ENCODE measurements at places on chromosomes 12 and 14.

- no peak for DNase-seq
Measured at GRCh38 chr14:81305743-81306142, 85.0 kb upstream of the GTF2A1 start.

DNA sequence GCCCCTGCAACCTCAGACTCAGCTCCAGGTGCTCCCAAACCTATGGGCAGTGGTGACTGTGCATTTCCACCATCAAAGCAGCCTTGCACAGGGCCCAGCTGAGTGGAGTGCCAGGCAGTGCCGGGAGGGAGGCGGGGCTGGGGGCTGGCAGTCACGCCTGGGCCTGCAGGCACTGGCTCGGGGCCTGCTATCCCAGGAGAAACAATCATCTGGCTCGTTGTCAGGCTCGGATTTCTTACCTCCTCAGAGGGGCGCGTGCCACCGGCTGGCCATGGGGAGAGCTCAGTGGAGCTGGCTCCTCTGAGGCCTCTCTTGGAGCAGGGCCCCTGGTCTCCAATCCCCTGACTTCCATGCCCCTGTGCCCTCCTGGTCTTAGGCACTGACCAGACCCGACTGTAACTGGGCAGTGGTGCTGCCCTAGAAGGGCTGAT is 20.2 kb upstream of the PPP1R13B start:
- DNase-seq, result peak; percentile 96

DNA sequence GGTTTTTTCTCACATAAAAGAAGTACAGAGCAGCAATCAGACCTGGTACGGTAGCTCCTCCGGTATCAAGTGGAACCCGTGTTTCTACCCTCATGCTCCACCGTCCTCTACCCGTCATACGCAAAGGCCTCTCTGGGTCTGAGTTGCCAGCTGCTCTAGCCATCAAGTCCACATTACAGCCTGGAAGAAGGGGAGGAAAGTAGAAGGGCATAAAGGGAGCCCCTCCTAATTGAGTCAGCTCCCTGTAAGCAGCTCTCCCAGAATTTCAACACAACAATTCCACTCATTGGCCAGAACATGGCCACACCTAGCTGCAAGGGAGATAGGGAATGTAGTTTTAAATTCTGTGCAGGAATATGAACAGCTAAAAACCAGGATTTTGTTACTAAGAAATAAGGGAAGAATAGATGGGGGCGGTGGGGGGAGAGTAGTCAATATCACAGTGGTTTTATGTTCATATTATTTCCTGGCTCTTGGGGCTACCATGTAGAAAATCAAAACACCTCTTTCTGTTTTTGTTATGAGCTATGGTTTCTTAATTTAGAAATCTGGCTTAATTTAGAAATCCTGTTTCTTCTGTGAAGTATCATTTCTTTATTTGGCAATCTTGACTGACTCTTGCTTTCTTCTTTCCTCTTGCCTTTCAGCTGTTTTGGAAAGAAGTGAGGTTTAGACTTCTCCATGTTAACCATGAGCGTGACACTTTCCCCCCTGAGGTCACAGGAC is 103.9 kb downstream of the AKAP6 start:
- DNase-seq, result no peak

GRCh38 chr12:124809878-124810277 is 53.8 kb downstream of the SCARB1 start:
- no peak for DNase-seq

DNA sequence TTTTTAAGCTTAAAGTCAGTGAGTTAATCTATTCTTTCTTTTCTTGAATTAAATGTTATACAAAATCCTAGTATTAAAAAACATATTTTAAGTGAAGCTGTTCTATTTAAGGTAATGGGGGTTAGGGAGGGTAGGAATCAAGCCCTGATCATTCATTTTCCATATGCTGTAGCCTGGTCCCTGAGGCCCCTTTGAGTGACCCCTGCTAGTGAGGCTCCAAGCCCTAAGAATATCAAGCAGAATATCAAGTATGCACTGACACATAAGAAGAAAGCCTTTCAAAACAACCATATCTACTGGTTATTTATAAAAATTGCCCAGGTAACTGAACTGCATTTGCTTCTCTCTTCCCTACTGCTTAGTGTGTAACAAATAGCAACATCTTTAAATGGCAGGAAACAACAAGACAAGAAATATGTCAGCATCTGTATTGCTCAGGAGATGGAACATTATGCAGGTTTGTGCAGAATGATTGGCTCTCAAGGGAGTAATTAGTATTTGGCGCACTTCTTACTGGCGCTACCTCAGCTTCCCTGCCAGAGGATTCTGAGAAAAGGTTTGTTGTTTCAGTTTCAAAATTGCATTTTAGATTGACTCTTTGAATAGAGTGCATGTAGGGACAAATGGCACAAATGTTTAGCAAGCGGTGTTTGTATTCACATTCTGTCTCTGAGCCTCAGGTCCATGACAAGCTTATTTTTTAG is 223.0 kb downstream of the DUSP6 start:
- DNase-seq, result no peak

GRCh38 chr14:30805284-30805683 is 69.1 kb upstream of the COCH start:
- no peak for DNase-seq

GRCh38 chr14:58961045-58961731 is 227.3 kb upstream of the DAAM1 start:
- DNase-seq, result no peak

- DNase-seq, result no peak
Measured at GRCh38 chr14:63011623-63012022, 33.6 kb downstream of the KCNH5 start.

DNA sequence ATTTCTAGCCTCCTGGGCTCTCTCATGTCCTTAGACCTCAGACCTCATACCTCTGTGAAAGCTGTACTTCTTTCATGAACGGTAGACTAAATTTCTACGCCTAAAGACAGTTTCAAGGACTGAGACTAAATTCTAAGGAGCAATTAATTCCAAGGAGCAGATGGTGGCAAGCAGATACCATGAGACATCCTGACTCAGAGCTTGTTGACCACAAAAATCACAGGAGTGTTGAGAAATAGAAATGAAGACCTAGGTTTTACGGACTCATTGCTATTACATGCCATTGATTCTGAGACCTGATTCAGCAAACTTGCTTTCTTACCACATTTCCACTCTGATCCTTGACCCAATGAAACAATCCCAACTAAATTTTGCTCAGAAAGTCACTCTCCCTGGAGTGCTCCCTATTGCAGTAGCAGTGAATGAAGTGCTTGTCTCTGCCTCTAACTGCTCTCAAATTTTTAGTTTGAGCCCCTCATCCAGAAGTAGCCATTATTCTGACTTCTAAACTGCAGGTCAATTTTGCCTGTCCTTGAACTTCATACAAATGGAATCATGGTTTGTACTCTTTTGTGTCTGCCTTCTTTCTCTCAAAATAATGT is 52.0 kb downstream of the PEX5 start:
- DNase-seq, result no peak

- DNase-seq, result no peak
Measured at GRCh38 chr14:49303946-49304516, 282.1 kb downstream of the RPS29 start.

- DNase-seq, result no peak
Measured at GRCh38 chr12:114092981-114093380, 126.9 kb upstream of the RBM19 start.

- peak; percentile 13 for DNase-seq
Measured at GRCh38 chr12:131829356-131829747, 1.2 kb downstream of the MMP17 start.

GRCh38 chr12:80268924-80269749 is 169.8 kb downstream of the OTOGL start:
- DNase-seq, result no peak

DNA sequence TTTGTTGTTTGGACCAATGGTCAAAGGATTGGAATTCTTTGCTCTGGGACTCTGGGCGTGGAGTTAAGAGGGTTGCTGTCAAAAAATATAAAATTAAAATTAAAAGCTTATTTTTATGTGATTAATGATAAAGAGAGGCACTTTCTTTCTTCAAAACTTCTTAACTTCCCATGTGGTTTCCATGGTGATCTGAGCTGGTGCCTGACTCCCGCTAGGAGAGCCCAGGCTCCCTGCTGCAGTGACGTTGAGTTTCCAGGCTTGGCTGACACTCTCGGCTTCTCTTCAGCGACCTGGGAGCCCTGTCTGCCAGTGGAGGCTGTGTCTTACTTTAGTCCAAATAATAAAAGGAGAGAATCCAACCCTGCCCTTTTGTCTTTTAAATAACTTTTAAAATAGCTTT is 84.4 kb downstream of the GALC start:
- DNase-seq, result peak; percentile 18

GRCh38 chr14:51342226-51342625 is 102.2 kb downstream of the TMX1 start:
- no peak for DNase-seq

DNA sequence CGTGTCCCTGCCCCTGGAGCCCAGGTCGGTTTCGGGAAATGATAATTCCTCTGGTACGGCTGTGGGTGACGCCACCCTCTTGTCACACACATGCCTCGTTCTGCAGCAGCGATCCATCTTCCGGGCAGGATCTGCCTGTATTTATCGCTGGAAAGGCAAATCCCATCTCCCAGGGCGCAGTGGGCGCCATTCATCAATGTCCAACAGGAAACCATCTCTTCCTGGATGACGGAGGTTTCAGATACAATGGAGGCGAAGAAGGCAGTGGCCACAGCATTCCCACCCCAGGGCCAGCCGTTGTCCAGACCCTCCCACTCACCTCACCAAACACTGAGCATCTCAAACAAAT is 74.2 kb downstream of the NOC4L start:
- no peak for DNase-seq

DNA sequence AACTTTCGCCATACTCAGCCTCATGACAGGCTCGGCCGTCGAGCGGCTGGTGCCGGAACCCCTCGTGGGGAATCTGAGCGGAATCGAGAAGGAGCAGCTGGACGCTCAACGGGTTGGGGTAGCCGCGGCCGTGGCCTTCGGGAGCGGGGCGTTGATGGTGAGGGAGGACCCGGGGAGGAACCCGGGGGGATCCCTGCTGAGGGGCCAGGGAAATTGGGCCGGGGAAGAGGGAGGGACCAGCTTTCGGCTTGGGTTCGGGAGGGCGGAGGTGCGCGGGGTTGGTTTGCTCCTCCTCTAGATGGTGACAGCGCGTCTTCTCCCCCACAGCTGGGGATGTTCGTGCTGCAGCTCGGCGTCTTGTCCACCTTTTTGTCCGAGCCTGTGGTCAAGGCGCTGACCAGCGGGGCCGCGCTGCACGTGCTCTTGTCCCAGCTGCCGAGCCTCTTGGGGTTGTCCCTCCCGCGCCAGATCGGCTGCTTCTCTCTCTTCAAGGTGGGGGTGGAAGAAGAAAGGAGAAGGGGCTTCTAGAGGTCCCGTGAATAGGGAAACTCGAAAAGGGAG is 9.8 kb downstream of the ARHGEF25 start:
- no peak for DNase-seq

DNA sequence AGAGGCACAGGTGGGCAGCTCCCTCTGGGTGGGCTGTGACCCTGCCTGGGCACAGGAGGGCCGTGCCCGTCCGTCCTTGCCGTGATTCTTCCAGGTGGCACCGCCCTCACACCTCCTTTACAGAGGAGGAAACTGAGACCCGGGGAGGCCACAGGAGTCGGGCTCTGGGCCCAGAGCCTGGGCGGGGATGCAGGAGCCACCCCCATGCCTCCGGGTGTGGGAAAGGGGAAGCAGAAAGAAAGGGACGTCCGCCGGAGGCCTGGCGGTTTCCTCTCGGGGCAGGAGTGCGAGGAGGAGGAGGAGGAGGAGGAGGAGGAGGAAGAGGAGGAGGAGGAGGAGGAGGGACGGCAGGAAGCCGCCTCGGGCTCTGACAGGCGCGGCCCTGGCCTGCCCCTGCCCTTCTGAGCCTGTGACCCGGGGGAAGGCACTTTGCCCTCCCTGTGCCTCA is 23.0 kb downstream of the SH2B3 start:
- DNase-seq, result no peak

GRCh38 chr12:58408516-58408915 is 467.1 kb downstream of the ATP23 start:
- DNase-seq, result no peak

GRCh38 chr12:3989218-3989550 is 116.0 kb upstream of the PARP11 start:
- no peak for DNase-seq

DNA sequence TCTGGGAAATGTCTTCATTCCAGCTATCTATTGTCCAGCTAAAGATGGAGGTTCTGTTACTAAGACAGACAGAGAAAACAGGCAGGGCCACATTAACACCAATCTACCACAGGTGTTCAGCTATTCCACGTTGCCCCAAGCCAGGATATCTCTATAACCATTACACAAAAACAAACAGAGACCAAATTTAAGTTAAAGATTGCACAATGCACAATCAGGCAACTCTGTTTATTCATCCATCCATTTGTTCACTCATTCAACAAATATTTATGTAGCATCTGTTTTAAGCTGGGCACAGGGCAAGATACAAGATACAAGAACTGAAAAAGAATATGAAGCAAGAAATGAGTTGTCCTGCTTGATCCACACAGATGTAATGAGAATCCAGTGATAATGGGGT is 629.0 kb downstream of the MED13L start:
- no peak for DNase-seq

GRCh38 chr12:563250-563781 is 99.9 kb downstream of the NINJ2 start:
- DNase-seq, result peak; percentile 58

GRCh38 chr12:78853231-78853630 is 11.3 kb upstream of the SYT1 start:
- DNase-seq, result no peak

DNA sequence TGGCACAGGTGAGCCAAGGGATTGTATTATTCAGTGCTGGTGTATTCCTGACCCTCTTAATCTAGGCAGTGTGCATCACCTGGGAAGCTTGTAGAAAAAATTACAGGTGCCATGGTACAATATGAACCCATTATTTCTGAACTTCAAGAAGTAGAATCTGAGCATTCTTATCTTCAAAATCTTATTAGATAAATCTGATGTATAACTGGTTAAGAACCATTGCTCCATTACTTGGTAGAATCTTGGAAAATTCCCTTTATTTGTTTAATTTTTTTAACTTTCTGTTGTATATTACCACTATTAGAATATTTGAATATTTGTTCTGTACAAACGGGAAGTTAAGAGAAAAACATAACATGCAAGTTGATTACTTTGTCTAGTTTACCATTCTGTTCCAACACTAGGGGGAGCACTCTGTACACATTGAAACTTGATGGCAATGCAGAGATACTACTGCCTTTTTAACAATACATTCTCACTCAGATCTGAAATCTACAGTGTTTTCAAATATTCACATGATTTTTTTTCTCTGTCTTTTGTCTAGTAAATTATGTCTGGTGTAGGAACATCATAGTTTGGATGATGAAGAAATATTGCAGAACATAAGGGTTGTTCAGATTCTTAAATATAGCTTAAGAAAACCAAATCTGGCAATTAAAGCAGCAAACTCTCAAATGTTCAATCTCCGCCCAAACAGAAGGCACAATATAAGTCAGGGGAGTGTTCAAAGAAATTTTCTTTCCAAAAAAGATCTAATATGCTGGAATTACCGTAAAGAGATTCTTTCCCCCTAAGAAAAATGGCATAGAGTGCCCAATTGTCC is 196.6 kb downstream of the PCNX1 start:
- DNase-seq, result peak; percentile 75

Measured in DMS79 treated with DMSO at 0.1 percent for 48 hours (cell line).